ENCODE measurements at places on chromosomes 7 and 10.

GRCh38 chr10:44356139-44357022 lies 28.5 kb downstream of the CXCL12 start:
- DNase-seq, result no peak

GRCh38 chr7:154769527-154769926 lies 233.4 kb downstream of the PAXIP1 start:
- DNase-seq, result no peak

DNA sequence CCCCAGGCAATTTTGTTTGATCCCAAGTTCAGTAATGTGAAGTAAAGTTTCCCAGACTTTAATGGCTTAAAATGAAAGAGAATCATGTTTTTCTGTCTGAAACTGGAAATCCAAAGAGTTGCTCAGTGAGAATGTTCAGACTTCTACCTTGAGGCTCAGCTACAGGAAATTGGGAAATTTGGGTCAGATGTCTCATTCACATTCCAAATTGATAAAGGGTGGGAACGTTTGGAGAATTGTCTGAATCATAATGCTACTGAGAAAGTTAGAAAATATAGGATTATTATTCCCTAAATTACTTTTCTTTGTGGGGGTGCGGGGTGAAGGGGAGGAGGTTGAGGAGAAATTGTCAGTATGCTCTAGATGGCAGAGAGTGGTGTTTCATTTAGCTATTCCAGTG lies 773.9 kb downstream of the LRMDA start:
- DNase-seq, result no peak

DNA sequence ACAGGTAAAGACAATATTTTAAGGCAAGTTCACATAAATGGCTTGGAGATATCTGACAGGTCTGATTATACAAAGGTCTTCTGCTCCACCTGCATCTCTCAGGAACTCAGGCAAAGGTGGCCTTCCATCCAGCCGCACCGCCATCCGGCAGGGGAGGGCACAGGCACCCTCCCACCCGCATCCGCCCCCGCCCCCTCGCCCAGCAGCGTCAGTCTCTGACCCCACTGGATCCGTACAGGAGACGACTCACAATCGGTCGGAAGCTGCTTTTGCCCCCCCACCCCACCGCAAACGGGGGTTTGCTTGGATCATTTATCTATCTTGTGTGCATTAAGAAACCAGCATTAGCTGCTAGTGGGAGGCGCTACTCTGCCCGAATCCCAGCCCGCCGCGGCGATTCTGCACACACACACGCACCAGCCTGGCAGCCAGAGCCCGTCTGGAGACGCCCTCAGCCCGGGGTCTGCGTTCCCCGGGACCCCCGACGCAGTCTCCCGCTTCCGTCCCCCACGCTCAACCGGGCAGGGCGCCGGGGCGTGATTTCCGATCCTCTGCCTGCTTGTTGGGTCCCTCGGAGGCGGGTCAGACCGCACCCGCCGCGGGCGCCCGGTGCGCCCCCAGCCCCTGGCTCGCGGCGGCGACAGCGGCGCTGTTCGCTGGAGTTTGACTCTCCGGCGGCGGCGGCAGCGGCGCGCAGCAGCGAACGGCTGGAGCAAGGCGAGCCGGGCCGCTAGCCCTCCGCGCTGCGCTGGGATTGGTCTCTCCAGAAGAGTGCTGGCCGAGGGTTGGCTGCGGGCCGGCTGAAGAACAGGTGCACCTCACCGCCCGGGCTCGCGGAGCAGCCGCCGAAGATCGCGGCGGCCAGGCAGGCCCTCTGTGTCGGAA lies 820 bp upstream of the NRG3 start:
- no peak for DNase-seq

DNA sequence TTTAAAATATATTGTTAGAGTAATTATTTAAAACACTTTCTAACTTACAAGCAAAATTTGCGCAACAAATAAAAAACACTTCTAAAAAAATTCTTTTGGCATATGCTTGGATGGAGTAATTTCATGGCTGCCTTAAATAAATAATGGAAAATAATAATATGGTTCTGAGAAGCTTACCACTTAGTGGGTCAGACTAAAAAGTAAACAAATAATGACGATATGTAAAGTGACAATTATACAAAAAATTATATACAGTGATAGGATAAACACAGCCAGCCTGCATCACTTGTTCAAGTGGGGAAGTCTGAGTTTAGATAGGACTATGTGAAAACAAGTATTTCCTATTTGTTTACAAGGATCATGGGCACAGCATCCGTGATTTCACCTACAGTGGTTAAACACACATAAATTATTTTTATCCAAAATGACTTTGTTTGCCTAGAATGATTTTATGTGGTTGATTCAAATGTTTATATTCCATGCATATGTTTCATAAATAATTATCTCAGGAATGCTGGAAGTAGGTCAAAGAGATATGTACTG lies 141.7 kb upstream of the SEMA3D start:
- no peak for DNase-seq

- DNase-seq, result no peak
These were observed 2.4 kb upstream of the NKX6-2 start for GRCh38 chr10:132788180-132788830.

All from activated CD4-positive, CD25-positive, alpha-beta regulatory T cell (primary cell).